ENCODE measurements at places on chromosomes 1 and 21. TPM values are rescaled to one million over a fixed set of nuclear protein-coding genes. Genes with fewer than 3 reads are reported as not detected.

Gene SH3D21
- 2.6 TPM for total RNA-seq

Gene KLF17
- total RNA-seq = not detected

Gene A3GALT2
- not detected for total RNA-seq

Gene MMP23B
- 17.2 TPM for total RNA-seq

Gene TRNP1
- 1.7 TPM for total RNA-seq
